ENCODE measurements at places on chromosomes 2 and 18.

GRCh38 chr2:203948733-203949132, 12.2 kb downstream of the ICOS start:
- DNase-seq, result no peak

GRCh38 chr18:5198311-5198710, 1.3 kb upstream of the AKAIN1 start:
- DNase-seq, result no peak

GRCh38 chr2:169361706-169362117, 622 bp downstream of the LRP2 start:
- DNase-seq, result no peak

DNA sequence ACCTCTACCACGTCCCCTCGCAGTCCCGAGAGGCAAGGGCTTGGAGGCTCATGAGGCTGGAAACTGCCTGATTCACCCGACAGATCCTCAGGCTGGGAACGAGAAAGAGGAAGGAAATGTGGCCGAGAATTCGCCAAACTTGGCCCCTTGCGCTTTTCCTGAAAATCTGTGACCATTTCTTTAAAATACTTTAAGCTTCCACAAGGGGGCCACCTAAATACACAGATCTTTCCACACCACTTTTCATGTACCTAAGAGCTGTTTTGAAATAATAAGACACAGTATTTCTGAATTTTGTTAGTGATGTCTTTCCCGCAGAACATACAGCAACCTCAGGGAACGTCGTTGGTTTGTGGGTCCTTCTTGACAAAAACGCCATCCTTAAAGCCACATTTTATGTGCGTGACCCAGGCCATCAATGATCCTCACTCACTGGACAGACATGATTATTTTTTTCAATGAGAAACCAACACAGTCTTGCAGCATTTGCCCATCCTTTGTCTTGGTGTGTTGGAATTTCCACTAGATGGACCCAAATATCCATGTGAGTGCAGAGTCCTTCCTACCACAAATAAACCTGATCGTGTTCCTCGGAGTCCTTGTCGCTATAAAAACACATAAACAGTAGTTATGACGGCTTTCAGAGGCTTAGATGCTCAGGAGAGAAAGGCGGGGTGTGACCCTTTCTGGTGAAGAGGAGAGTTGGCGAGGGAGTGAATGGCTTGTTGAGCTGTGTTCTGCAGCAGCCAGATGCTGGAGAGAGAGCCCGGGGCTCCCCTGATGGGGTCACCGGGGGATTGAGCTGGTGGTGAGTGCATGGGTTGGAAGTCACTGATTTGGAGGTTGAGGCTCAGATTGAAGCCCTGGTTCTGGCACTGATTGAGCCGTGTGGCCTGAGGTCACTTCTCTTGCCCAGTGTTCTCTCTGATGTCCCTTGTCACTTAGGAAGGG, 25.0 kb downstream of the DCDC2C start:
- DNase-seq, result peak; percentile 50

DNA sequence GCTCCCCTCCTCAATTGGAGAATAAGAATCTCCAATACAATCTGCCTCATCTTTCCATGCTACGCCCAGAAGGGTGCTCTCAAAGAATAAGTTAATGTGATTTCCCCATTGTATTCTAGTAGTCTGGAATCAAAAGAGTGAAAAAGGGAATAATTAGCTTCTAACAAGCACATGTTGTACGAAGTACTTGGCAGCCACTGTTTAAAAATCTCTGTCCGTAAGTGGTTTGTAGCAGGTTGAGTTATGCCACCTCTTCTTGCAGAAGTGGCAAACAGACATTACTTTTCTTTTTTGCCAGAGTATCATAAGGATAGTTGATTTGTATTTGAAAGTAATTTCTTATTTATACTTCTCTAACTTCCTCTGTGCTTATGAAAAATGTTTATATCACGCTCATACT, 184.7 kb downstream of the CD226 start:
- DNase-seq, result no peak

GRCh38 chr2:67465623-67466022, 68.5 kb downstream of the ETAA1 start:
- no peak for DNase-seq

- no peak for DNase-seq
Observed at GRCh38 chr2:239122421-239123110, 274.7 kb downstream of the TWIST2 start.

DNA sequence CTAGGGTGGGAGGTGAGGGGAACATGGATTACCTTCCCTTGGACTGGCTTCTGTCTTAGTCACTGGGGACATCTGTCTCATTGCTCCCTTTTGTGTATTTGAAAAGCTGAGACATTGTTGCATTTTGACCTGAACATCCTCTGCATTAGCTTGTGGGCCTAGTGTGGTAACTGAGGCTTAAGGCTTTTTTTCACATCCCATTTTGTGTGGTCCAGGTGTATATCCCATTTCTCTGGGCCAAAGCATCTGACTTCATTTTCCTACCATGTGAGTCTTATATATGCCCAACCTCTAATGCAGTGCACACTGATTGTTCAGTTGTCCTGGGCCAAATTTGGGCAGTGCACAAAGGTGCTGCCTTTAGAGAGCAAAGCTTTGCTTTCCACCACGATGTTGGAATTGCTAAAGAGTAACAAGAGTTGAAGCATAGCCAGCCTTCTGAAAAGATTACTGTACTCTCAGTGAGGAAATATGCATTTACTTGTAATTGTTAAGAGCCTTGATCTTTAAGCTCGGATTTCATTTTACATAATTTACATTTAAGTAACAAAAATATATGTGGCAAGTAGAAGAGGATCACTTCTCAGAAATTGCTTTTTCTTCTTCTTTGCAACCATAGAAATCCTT, 13.3 kb downstream of the PRKCE start:
- DNase-seq, result no peak

GRCh38 chr18:21100146-21100545, 11.5 kb downstream of the ROCK1 start:
- DNase-seq, result no peak

DNA sequence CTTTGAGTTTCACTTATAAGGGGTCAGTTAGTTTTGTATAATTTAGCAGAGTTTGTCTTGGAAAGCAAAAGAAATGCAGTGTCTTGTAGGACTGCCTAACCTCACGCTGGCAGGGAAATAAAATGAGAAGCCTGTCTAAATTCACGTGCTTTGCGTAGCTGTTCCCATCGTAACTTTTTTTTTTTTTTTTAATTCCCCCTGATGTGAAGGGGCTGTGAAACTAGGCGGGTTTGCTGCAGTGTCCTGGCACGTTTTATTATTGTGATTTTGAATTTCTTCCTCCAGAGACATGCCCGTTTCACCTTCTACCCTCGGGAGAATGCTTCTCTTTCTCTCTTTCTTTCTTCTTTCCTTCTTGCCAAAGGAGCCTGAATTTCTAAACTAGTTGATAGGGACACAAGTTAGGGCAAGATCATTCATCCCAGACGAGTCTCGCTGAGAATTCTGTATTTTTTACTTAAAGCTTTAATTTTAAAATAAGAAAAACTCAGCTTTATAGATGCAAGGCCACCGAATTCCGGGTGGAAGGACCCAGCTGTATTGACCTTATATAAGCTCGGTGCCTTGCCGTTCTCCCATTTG, 2.3 kb downstream of the MEIS1 start:
- no peak for DNase-seq

GRCh38 chr2:86562485-86562921, 740 bp downstream of the CHMP3 start:
- no peak for DNase-seq

- DNase-seq, result no peak
Observed at GRCh38 chr2:101768556-101769220, 71.2 kb downstream of the MAP4K4 start.

DNA sequence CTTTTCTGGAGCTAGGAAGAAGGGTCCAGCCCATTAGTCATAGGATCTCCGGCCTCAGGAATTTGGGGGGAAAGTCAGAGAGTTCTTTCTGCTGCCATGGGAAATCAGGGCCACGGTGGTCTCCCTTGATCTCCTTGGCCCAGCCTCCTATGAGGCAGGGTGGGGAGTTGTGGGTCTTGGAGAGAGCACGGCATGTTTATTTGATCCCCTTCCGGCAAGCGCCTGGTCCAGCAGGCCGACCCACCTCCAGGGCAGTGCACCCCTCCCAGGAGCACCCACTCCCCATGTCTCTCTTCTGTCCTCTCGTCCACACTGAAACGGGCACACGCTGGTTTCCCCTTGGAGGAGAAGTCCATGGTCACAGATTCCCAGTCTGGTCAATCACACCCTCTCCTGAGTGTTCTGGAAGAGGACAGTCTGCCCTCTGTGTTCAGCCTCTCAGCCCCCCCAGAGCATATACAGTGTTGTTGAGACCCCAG, 464.6 kb upstream of the HS6ST1 start:
- no peak for DNase-seq

- no peak for DNase-seq
Observed at GRCh38 chr2:3779496-3780049, 76.2 kb downstream of the DCDC2C start.

DNA sequence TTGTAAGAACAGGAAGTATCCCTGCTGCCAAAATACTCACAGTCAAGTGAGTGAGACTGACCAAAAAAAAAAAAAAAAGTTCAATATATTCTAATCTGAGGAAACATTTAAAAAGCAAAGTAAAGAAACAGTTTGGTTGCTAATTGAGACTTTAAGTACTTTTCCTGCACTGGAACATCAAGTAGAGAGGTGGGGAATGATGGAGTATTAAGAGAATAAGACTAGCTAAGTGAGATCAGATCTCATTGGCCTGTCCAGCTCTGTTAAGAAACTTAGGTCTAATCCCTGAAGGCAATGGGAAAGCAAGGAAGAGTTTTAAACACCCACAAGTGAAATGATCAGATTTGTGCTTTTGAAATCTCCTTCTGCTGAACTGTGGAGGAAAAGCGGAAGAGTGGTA, 27.8 kb upstream of the MAP4K3 start:
- DNase-seq, result no peak

GRCh38 chr18:32896776-32897547, 124.1 kb upstream of the KLHL14 start:
- DNase-seq, result no peak

GRCh38 chr2:134140251-134140661, 113.6 kb upstream of the MGAT5 start:
- no peak for DNase-seq

DNA sequence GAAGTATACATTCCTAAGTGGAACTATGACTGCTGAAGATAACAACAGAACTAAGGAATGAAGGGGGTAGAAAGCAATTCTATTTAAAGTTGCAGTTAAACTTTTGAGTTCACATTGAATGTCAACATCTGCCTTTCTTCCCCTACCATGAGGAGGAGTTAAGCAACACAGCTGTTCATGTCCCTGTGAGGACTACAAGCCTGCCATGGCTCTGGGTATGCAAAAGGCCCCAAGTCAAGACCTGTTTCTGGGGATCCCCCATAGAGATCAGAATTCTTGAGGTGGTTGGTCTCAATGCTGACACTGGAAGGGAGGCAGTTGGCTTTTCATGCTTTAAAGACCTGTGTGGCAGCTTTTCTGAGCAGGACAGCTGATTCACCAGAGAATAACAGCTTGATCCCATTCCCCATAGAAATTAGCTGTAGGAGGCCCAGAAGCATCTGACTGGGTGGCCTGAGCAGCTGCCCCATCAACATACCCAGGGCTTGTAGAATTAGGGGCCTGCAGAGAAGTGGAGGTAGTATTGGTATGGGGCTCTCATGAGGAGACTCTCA, 131.0 kb downstream of the SETBP1 start:
- no peak for DNase-seq

DNA sequence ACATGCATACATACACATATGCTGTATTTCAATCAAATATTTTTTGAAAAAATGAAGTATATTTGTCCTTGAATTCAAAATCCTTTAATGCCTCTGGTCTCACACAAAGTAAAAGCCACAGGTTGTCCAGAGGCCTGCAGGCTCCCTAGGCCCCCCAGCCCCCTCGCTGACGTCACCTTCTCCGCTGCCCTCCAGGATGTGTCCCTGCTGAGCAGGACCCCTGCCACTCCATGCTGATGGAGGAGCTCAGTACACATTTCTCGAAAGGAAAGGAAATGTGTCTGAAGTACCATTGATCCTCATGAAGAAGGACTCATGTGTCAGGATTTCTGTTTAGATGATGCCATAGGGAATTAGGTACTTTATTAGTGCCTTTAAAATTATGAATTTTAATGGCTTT, 212.1 kb downstream of the LDLRAD4 start:
- no peak for DNase-seq

DNA sequence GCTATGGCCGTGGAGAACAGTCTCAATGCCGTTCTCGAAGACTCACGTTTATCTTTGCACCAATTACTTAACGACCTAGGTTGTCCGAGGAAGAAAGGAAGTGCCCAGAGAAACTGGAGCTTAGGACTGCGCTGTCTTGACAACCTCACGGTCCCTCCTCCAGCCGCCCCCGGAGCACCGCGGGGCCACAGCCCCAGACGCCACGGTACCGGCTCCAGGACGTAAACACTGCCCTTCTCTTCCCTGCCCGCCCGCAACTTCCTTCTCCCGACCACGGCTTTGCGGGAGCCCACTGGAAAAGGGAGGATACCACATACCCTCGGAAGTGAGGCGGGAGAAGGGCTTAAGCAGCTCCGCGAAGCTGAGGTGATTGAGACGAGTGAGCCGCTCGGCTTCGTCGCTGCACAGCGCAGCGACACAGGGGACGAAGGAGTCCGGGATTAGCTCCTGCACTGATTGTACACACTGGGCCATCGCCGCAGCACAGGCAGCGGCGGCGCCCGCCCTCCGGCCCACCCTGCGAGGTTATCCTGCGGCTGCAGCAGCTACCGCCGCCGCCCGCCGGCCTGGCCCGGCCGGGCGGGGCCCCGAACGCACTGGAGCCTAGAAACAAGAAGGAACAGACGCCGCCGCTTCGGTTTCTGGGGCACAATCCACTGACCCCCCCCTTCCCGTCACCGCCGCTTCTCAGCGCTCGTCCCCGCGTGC, 483 bp downstream of the TRAPPC8 start:
- peak; percentile 25 for DNase-seq

- no peak for DNase-seq
Observed at GRCh38 chr18:54358495-54359040, 862 bp downstream of the C18orf54 start.

DNA sequence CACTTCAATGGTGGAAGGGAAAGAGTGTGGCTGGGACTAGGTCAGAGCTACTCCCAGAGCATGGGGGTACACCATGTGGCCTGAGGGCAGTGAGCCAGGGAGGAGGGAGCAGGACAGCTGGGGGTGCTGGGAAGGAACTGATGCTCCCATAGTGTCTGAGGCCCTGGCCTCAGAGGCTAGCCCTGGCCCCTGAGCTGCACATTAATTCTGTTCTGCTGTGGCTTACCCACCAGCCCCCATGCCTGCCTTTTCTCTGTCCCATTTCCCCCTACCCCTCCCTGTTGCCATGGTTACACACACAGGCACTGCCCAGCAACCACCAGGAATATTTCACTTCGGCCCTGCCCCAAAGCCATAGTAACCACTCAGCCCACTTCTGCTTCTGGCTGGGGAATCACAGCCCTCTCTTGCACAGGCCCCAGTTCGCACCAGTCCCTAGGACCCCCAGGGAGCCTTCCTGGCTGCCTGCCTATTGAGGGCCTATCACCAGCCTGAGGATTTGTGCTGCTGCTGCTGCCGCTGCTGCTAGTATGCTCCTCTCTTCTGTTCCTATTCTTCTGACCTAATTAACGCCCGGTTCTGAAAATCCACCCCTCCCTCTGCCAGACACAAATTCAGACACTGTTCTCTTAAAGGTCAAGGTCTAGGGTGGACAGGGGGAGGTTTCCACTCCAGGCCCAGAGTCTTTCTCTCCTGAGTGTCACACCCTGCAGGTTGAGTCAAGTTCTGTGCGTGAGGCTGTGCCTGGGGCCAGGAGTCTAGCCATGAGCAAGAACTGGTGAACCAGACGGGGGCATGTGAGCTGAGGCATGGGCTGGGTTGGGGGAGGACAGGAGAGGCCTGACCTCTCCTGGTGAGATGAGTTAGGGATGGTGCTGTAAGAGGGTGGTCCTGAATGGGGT, 87.1 kb upstream of the MCFD2 start:
- no peak for DNase-seq

Measured in NCI-H748 treated with DMSO at 0.1 percent for 48 hours (cell line).